ENCODE measurements at places on chromosomes 4 and X. TPM values are rescaled to one million over a fixed set of nuclear protein-coding genes. Genes with fewer than 3 reads are reported as not detected.

ADGRA3 gene
- total RNA-seq: 17.4 TPM

FMR1NB gene
- total RNA-seq: not detected

TRIM60 gene
- not detected for total RNA-seq

PHEX gene
- 0.34 TPM for total RNA-seq

SOD3 gene
- total RNA-seq: not detected

SSX1 gene
- not detected for total RNA-seq

MAGEB2 gene
- not detected for total RNA-seq

LRCH2 gene
- total RNA-seq: not detected

PITX2 gene
- total RNA-seq: 1.0 TPM

SATL1 gene
- not detected for total RNA-seq

SMR3B gene
- total RNA-seq: not detected

AKAP14 gene
- not detected for total RNA-seq

RPA4 gene
- total RNA-seq: 0.28 TPM

PPP3CA gene
- 22.8 TPM for total RNA-seq

PAGE2B gene
- total RNA-seq: not detected

GAGE13 gene
- not detected for total RNA-seq

SPANXN3 gene
- total RNA-seq: not detected

MAGEA3 gene
- 2.8 TPM for total RNA-seq

QRFPR gene
- not detected for total RNA-seq

SRPX2 gene
- total RNA-seq: 2.3 TPM
